ENCODE measurements at places on chromosomes 5 and 9.

GRCh38 chr5:109329333-109330237 lies 80.2 kb downstream of the PJA2 start:
- no peak for DNase-seq

GRCh38 chr5:159032656-159033350 lies 66.9 kb downstream of the EBF1 start:
- DNase-seq = no peak

GRCh38 chr9:94720846-94721549 lies 5.5 kb upstream of the AOPEP start:
- no peak for DNase-seq

GRCh38 chr9:98793031-98793430 lies 3.3 kb downstream of the ANKS6 start:
- no peak for DNase-seq

DNA sequence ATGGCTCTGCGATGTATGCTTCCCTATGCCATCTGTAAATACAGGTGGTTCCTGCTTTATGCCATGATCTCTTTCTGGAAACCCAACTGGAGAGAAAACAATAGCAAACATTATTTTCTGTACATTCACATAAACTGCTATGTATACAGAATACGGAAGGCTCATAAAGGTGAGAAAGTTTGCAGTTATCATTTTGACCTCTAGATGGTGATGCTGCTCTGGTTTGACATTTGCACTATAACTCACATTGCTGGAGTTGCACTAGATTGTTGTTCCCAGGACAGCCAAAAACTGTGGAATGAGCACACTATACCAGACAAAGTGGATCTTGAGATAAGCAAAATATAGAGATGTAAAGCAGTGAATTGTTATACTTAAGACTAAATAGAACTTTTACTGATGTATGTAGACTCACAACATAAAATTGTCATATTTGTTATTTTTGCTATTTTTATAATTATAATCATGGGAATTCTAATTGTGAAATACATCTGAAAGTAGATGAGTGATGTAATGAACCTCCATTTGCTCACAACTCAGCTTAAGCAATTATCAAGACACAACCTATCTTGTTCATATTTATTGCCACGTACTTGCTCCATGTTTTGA lies 246.5 kb downstream of the PTPRD start:
- no peak for DNase-seq

DNA sequence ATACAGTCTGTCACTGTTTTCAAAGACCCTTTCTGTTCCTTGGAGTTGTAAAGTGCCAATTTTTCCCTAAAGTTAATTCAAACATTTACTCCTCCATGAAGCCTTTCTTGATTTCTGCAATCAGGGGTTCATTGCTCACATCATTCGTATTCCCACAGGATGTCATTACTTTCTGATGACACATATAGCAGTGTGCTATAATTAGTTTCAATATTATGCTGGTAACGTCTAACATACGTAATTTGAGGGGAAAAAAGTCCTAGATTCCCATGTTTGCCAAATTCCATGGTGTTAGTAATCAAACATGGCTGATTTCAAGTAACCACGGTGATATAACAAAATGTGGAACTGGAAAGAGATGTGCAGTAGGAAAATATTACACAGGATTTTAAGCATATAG lies 468.2 kb upstream of the MEF2C start:
- DNase-seq = no peak

- no peak for DNase-seq
These were observed 210.8 kb upstream of the ELL2 start for GRCh38 chr5:96172436-96172835.

GRCh38 chr5:122311961-122312590 lies at the start of gene SNCAIP:
Gene SNCAIP, plus strand, starts transcription at chr5:122312237. Its CDS starts 78,898 bp downstream, at chr5:122391135.
- DNase-seq = no peak

DNA sequence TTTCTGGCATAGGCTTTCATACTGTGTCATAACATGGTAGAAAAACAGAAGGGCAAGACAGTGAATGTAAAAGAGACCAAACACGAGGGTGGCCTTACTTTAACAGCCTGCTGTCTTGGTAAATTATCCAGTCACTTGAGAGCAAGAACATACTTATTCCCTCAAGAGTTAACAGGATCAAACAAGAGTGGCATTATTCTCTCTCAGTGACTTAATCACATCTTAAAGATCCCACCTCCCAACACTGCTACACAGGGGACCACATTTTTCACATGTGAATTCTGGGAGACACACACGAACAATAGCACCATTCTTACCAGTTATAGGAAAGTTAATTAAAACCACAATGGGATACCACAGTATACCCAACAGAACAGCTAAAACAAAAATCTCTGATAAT lies 898.0 kb upstream of the C9orf72 start:
- no peak for DNase-seq

GRCh38 chr5:168270476-168270875 lies 21.0 kb upstream of the WWC1 start:
- DNase-seq = no peak

DNA sequence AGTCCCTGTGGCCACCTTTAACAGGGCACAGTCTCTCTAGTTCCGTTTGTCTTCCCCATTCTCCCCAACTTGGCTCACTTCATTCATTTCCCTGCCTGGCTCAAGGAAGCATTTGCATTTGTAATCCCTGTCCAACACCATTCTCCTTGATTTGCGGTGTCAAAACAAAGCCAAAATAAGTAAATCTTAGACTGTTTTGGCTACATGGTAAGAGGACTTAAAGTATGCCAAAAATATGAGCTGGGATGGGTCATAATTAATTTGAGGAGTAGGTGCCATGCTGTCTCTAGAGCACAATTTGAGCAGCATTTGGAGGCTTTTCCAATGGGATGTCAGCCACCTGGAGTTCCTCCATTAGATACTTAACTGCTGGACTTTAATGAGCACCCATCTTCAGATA lies 3.7 kb upstream of the GRIA1 start:
- no peak for DNase-seq

DNA sequence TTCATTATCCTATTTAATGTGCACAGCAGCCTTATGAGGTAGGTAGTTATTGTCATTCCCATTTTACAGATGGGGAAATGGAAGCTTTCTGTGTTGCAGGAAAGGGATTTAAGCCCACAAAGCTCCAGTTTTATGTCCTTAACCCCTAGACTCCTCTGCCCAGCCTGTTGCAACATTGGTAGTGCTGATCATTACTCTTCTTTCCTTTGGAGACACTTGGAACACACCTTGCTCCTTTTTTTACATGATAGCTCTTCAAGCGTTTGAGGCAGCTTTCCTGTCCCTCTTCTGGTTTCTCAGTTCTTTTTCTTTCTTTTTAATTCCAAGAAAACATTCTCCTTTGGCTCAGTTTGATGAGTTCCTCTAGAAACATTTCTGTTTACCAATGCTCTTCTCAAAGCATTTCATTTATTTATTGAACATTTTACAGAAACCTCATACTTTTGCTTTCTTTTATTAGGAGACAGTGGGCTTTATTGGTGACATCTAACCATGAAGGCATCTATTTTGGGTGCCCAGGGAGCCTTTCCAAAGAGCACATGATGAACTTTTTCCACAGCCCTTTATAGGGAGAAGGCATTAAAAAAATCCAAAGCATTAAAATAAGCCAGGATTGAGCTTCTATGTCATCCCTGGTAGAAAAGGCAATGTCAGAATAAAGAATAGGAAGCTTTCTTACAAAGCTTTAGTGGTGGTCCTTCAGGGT lies 218.0 kb downstream of the TMEM38B start:
- no peak for DNase-seq

DNA sequence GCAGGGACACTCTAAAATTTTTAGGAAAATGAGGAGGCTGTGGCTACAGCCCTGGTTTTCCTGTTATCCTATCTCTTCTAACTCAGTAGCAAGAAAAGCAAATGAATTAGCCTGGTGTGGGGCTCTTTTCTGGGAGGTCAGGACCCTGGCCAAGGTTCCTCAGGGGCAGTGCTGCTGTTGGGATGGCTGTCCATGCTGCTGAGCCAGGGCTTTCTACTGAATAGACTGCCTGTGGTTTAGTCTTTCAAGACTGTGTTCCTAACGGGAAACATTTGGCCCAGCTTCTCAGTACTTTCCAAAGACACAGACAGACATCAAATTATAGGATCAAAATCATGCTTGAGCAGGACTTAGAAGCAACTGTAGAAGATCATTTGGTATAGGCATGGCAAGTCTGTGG lies 18.1 kb downstream of the TNC start:
- DNase-seq = no peak

DNA sequence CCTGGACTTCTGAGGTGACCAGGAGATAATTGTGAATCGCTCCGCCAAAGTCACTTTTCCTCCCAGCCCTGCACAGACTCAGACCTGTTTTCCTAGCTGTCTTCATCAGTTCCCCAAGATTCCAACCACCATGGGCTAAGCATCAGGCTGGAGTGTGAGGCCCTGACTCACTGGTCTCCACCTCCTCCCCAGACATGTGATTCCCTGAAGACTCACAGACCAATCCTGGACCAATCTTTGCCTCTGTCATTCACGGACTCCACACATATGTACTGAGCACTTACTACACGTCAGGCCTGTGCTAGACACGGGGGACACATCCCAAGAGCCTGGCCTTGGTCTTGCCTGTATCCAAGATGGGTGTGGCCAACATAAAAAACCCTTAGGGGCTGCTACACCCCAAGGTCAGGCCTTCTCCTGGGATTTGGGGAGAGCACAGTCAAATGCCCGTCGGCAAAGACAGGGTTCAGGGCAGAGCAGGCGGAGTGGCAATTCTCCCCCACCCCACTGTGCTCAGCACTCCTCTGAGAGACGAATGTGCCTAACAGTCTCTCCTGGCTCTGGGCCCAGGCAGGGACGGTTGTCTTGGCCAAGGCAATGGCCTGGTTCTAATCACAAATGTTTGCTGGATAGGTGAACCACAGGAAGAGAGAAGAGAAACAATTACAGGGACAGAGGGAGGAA lies 11.9 kb downstream of the EEIG1 start:
- DNase-seq = no peak

DNA sequence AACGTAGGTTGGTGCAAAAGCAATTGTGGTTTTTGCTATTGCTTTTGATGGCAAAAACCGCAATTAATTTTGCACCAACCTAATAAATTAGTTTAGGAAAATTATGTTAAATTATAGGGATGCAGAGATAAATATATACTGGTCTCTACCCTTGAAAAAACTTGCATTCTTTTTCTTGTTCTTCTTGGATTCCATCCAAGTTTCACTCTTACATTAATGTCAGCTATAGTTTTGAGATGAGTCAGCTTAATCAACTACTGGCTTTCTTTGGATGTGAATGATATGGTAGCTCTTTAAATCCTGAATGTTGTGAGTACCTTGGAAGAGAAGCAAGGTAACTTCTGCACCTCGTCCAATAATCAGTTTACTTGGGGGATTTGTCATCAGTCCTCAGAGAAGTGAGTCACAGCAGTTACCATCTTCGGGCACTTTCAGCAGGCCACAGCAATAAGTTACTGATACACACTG lies 549.0 kb upstream of the ZNF608 start:
- DNase-seq = no peak

DNA sequence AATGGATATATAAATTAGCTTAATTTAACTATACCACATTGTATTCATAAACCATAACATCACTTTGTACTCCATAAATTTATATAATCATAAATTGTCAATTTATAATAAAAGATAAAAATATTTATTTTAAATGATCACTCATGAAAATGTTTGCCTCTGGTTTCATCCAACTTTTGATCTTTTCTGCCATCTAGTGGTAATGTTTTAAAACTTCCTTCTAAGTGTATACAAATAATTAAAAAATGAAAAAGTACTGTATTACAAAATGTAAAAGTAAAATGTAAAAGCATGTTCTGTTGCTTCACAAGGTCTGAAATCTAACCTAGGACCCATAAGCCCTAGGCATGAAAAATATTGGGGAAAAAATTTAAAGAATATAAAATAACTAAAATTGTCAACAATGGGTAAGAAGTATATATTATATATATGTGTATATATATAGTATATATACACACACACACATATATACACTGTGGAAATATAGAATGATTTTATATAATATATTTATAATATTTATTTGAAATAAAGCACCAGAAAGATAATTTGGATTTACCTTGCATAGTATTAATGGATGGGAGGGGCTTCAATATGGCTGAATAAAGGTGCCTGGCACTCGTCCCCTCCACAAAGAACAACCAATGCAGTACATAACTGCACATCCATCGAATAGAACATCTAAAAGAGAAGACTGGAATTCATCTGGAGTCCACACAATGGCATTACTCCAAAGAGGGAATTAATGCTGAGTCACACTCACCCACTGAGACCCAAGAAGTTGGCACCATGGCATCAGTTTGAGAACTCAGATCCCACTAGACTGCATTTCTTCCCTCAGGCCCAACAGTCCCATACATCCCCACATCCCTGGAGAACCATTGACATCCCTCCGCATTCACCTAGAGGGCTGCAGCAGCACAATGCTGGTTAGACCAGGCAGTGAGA lies 32.5 kb downstream of the ANXA1 start:
- DNase-seq = no peak

DNA sequence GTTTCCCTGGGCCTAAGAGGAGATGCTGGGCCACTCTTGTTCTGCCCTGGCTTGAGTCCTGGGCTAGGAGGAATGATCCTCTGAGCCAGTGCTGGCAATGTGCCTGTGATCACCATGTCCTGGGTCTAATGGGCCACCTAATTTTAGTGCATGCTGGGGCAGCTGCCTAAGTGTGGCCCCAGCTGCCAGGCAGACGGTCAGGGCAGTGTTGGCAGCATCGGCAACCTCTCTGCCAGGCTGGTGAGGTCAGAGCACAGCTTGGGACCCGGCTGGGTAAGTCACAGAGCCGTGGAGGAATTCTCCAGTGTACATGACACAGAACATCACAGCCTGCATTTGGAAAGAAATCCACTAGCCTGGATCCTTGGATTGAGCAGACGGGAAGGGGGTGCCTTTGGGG lies 21.4 kb upstream of the PITX1 start:
- DNase-seq = no peak

- DNase-seq = no peak
These were observed 36.7 kb upstream of the UBE2D2 start for GRCh38 chr5:139524446-139524845.

DNA sequence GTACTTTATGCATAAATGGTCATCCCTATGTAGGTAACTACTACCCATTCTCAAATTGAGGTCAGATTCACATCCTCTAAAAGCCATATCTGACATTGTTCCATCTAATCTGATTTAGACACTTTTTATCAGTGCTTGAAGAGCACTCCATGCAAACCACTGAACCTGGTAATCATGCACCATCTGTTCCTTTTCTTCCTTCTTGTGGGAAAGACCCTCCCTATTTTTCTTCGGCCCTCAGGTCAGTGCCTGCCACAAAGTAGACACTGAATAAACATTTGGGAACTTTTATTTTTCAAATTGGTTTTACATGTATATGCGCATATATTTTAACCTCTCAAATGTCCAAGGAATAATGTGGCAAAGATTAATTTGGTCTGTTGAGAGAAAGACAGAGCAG lies 26.0 kb upstream of the PDE4D start:
- no peak for DNase-seq

DNA sequence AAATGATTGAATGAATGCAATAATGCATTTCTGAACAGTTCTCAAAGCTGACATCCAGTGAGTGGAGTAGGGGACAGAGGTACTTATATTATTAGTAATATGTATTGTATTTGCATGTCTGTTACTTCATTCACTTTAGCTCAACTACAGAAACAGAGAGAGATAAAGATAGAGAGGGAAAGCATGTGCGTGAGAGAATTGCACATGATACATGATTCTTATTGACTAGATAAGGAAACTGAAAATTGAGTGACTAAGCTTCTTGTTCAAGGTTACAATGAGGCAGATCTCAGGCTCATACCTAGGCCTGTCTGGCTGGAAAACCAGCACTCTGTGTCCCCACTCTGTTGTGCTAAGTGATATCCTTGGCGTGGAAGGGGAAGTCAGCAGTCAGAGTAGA lies 337.7 kb upstream of the KLF4 start:
- DNase-seq = no peak

GRCh38 chr9:92665836-92666235 lies 4.1 kb downstream of the IPPK start:
- DNase-seq = no peak
